ENCODE measurements at places on chromosomes 2 and 18.

DNA sequence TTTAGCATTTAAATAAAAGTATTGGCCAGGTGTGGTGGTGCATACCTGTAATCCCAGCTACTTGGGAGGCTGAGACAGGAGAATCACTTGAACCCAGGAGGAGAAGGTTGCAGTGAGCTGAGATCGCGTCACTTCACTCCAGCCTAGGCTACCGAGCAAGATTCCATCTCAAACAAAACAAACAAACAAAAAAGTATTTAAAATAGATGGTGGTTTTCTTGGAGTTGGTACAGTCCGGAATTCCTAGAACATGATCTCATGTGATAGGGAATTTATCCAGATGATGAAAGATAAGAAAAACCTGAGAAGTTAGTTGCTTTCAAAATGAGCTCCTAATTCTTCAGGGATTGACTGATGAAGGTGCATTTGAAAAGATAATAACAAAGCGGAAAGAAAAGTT, 62.0 kb downstream of the BIRC6 start:
- no peak for DNase-seq

DNA sequence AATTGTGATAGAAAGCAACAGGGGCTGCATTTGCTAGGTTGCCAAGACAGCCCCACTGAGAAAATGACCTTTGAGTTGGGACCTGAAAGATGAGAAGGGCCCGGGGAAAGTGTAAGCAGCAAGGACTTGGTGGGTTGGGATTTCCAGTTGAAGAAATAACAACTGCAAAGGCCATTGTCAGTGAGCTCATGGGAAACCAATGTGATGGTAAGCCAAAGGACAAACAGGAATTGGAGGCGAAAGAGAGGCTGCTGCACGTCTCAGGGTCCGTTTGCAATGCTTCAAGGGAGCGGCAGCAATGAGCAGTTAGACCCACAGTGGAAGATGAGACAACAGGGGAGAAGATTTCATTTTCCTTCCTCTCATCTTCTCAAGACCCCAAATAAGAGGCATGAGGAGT, 51.5 kb upstream of the RGPD4 start:
- DNase-seq = no peak

- DNase-seq = no peak
Observed at GRCh38 chr2:144495227-144496091, 24.5 kb downstream of the ZEB2 start.

- peak; percentile 56 for DNase-seq
Observed at GRCh38 chr2:16553226-16553625, 112.4 kb downstream of the CYRIA start.

GRCh38 chr18:28267878-28268625, 91.1 kb upstream of the CDH2 start:
- no peak for DNase-seq

DNA sequence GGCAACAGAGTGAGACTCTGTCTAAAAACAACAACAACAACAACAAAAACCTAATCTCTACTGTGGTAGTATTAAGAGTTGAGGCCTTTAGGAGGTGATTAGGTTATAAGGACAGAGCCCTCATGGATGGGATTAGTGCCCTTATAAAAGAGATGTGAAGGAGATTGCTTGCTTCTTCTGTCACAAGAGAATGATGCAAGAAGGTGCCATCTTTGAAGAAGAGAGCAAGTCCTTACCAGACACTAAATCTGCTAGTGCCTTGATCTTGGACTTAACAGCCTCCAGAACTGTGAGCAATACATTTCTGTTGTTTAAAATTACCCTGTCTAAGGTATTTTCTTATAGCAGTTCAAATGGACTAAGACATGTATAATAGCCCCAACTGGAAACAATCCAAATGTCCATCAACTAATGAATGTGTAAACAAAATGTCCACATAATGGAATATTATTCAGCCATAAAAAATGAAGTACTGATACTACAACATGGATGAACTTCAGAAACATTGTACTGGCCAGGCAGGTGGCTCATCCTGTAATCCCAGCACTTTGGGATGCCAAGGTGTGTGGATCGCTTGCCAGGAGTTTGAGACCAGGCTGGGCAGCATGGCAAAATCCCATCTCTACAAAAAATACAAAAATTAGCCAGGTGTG, 1.6 kb upstream of the ARHGEF33 start:
- no peak for DNase-seq

Data from iPS-NIHi11 (cell line).